Left lobe of liver (tissue), 2 donors: ENCODE measurements at places on chromosomes 6 and 20. TPM values are rescaled to one million over a fixed set of nuclear protein-coding genes. Genes with fewer than 3 reads are reported as not detected.

DNA sequence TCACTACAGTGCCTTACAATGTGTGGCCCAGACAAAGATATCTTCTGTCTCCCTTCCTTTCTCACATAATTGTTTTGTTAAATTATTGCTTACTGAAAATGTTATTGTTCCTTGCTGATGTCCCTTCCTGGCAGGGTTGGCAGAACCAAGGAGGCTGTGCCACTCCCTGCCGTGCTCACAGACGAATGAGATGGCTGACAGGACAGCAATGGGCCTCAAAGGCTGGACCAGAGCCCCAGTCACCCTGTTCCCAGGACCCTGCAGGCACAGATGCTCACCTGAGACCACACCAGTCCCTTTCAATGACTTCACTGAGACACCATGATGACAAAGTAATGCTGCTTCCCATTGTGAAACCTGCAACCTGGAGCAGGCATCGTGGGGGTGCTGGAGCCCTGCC lies 375.1 kb downstream of the HACE1 start:
- no peak for DNase-seq

DNA sequence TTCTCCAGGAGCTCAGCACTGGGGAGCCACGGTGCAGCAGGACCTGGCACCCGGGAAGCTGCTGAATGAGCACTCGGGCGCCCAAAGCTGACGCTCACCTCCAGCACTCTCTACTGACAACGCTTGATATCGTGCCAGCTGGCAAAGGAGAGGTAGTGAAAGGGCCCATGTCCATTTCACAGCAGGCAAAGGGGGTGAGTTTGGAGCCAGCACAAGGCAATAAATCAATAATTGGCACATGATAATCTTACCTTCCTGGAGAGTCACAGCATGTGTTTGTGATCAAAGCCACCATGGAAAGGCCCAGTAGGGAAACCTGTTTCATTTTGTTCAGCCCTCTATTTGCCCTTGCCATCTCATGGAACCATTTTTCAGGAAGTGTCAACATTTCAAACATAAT lies 23.3 kb upstream of the SMIM26 start:
- DNase-seq, result peak; percentile 96

GRCh38 chr6:4687989-4688947 lies 87.9 kb upstream of the CDYL start:
- no peak for DNase-seq

TRIM39 gene
- 6.8 TPM for total RNA-seq

BTN2A1 gene
- total RNA-seq, result 5.0 TPM
